A375 (cell line): ENCODE measurements at places on chromosomes 4 and X. TPM values are rescaled to one million over a fixed set of nuclear protein-coding genes. Genes with fewer than 3 reads are reported as not detected.

ETDA gene
- total RNA-seq, result not detected in 2 replicates

USP17L12 gene
- not detected in 2 replicates for total RNA-seq

TDO2 gene
- 0.41 TPM in 1 of 2 replicates, not detected in the other for total RNA-seq

TMEM154 gene
- 3.1 and 4.2 TPM in 2 replicates for total RNA-seq

SCOC gene
- 17.5 and 18.1 TPM in 2 replicates for total RNA-seq

MAGEB10 gene
- total RNA-seq, result not detected in 2 replicates

ZRSR2 gene
- 6.9 and 9.7 TPM in 2 replicates for total RNA-seq

PPP2R2C gene
- total RNA-seq, result 0.72 and 3.9 TPM in 2 replicates

FHIP1A gene
- total RNA-seq, result 3.4 and 7.0 TPM in 2 replicates
